ENCODE measurements at places on chromosomes 3 and 15. TPM values are rescaled to one million over a fixed set of nuclear protein-coding genes. Genes with fewer than 3 reads are reported as not detected.

Gene C2CD4A
- 0.12 TPM for total RNA-seq

Gene CPLX3
- not detected for total RNA-seq

Gene FXR1
- total RNA-seq: 110 TPM

Gene CCDC13
- total RNA-seq: 1.3 TPM
